ENCODE measurements at places on chromosomes 6 and 20.
A peak's percentile ranks its signal among the peaks of the same experiment; 100 is the strongest.

DNA sequence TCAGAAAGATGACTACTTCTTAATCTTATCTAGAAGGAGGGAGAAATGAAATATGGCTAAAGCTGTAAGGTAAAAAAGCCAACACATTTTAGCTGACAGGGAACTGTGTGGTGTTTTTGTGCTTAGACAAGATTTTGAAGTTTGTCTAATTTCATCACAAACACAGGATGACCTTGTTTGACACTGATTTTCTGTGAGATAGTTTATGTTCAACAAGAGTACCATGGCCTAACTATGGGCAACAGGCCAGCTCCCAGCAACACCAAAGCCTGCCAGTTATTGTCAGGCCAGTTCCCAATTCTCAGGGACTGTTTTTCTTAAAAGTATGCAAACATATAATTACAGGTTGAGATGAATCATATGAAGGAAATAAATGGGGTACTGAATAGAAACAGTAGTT is 5.5 kb upstream of the ABCF1 start:
- DNase-seq: no peak

- DNase-seq: peak; percentile 76
Observed at GRCh38 chr20:35600993-35601973, 14.3 kb upstream of the SPAG4 start.

DNA sequence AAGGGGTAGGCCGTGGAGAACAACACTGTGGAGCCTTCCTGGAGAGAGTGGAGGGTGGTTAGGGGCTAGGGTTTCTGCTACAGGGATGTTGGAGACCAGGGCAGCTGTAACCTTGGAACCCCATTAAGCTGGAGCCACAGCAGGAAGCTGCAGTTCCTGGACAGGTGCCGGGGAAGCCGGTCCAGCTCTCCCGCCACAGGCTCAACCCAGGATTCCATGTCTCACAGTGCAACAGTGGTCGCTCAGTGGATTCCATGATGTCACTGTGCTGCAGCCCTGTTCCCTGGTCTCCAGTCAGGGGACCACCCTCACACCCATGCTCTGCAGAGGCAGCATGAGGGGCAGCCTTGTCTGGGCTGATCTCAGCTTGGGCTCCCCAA is 264.6 kb upstream of the CDYL start:
- DNase-seq: no peak

DNA sequence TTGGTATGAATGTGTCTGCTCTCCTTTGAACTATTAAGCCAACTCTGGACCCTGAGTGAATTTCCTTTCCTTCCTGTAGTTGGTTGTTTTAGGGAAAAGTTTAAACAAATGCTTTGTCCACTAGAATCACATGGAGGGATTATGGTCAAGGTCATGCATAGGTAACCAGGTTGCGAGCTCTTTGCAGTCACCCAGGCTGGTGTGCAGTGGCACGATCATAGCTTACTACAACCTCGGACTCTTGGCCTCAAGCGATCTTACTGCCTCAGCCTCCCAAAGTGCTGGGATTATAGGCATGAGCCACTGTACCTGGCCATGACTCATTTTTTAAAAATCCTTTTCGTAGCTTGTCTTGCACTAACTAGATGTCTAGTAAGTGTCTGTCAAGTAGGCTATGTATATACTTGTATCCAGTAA is 88.0 kb upstream of the SOX4 start:
- no peak for DNase-seq

- DNase-seq: no peak
Observed at GRCh38 chr20:2952766-2953165, 79.5 kb downstream of the PTPRA start.

DNA sequence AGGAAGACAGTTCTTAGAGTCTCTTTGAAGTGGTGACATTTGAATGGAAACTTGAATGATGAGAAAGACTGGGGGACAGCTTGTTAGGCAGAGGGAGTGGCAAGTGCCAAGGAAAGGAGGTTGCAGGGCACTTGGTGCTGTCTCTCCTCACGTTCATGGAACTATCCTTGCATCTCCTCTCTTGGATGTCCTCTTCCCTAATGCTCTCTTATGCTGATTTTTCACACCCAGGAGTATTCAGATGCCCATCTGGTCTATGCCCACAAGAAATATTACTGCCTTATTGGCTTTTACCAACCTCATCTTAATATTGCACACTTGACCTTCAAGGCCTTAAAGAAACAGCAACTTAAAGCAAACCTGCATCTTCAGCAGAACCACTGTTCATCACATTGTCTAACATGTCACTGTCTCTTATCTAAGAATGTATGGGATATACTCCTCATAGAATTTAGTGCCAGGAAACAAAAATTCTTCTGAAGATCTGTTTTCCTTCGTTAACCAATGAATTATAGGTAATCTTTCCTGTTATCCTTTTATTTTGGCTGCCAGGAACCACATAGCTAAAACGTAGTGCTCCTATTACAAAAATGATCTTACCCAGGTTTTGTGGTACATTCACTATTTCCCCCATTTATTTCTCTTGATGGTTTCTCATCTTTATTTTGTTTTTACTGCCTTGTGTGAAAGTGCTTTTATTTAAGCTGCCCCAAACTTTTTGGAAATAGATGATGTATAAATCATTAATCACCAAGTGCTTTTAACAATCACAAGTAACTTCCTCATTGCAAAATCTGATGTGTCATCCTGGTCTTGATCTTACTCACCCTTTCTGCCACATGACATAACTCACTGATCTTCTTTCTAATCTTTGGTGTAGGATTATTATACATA is 12.8 kb downstream of the RGS17 start:
- DNase-seq: no peak

- no peak for DNase-seq
Observed at GRCh38 chr20:57426271-57426689, 35.1 kb downstream of the RBM38 start.

DNA sequence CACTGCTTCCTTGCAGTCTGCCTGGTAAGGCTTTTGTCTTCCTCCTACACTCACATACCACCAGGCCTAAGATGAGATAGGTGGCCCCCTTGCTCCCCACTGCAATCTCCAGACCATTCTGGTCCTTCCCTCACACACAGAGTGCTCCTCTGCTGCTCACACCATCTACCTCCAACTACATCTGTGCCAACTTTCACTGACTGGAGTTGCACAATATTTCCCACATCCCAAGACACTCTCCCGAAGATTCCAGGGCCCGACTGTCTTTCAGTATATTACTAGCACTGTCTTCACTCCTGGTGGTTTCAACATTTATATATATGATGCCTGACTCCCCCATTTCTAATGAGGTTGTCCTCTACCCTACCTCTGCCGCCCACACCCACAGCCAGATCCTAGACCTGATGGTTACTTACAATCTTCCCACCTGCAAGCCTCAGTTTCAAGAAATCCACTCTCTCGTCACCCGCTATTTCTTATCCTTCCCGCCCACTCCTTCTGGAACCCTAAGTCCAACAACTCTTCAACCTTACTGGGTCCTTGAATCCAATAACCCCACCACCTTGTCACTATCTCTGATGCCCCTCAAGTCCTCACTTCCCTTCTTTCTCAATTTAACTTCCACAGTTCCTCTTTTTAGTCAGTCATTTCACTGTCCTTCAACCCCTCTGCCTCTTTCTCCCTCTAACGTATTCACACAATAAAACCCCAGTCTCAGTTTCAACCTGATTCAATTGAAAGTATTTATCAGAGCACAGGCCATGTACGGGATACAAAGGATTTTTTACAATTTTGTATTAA is 21.6 kb downstream of the RALGAPA2 start:
- DNase-seq: no peak

DNA sequence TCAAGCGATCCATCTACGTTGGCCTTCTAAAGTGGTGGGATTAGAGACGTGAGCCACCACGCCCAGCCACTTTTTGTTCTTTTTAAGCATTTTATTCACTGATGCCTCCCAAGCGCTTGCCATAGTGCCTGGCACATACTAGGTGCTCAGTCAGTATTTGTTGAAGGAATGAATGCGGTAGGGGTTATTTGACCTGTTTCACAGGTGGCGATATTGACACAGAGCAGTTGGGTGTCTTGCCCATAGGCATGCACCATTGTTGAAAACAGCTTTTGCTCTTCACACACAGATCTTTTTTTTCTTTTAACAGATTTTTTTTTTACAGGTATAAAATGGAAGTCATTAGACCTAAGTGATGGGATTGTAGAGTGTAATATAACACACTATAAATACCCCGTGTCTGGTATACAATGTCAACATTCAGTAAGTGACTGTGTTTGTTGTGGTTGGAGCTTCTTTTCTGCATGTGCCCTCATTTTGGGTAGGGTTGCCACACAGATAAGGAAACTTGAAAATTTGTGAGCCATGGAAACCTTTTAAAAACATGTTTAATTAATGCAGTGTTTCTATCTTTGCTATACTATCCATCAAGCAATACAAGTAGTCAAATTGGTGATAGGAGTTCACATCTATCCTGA is 24.8 kb downstream of the RREB1 start:
- DNase-seq: no peak

DNA sequence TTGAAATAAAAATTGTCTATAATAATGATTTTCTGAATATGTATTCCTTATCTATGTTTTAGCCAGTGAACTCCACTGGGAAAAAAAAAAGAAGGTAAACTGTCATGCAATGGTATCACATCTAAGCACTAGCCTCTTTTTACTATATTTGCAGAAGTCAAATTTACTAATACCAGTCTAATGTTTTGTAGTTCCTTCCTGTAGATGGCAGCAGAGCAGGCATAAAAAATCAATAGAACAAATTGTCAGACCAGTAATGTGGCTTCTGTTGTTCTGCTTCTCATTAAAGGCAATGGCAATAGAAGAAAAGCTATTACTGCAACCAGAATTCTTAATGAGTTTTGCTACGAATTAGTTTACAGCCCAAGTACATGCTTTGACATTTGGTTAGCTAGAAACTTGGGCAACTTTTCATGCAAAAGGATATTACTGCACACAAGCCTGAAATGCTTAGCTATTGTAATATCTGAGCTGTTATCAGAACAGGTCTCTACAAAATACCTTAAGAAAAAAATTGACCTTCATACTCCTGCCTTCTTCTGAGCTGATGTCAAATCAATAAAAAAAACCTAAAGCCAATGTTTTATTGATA is 476.9 kb downstream of the KHDRBS2 start:
- DNase-seq: no peak

- no peak for DNase-seq
Observed at GRCh38 chr6:159959165-159959975, 9.5 kb upstream of the IGF2R start.

GRCh38 chr6:150622941-150623874 is 23.5 kb downstream of the PLEKHG1 start:
- no peak for DNase-seq

DNA sequence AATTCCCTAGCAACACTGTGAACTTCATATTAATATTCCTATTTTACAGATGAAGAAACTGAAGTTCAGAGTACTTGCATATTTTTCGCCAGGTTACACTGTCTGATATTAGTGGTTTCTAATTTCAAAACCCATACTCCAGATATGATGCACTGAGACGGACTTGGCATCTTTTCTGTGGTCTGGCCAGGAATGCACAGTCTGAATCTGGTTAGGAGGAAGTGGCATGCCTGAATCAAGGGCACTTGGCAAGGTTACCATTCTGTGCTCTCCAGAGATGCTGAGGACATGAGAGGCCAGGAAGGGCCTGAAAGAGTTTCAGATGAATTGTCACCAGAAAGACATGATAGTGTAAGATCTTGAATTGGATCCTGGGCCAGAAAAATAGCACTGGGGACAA is 150.1 kb downstream of the HAO1 start:
- DNase-seq: no peak

DNA sequence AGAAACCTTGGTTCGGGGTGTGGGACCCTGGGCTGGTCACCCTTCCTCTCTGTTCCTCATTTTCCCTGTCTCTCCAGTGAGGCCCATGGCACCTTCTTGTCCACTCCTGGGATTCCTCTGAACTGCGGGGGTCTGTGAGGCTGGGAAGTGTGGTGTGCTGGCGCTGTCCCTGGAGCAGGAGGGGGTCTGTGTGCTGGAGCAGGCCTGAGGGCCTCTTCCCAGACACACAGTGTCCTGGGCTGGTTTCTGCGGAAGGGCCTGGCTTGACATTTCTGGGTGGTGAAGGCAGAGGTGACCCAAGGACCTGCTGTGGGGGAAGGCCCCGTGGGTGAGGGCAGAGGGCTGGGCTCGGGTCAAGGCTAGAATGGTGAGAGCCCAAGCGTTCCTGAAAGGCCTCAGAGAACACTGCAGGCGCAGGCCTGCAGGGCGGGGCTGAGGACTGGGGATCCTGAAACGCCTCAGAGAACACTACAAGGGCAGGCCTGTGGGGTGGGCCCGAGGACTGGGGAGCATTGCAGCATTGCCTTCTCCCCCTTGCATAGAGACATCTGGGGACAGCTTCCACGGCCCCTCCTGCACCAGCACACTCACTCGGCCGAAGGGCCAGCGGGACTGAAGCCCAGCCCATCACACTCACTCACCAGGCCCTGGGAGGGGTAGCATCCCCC is 10.6 kb upstream of the BAK1 start:
- no peak for DNase-seq

DNA sequence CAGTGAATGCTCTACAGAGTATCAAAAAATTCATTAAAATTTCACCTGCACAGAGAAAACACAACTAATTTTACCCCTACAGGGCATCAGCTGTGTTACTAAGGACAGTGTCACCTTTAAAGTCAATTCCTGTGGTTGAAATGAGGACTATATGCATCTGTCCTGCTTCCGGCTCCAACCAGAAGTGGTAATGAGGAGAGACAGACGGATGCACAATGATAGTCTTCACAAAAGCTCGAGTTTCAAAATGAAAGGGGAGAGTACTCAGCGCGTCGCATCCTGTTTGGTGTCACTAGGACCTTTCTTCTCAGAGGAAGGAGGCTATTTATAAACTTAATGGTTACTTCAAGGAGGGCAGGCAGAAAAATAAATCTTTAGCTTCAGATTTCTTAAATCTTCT is 86.5 kb downstream of the LYRM4 start:
- DNase-seq: peak; percentile 49

GRCh38 chr20:54598352-54598751 is 123.0 kb downstream of the DOK5 start:
- no peak for DNase-seq

DNA sequence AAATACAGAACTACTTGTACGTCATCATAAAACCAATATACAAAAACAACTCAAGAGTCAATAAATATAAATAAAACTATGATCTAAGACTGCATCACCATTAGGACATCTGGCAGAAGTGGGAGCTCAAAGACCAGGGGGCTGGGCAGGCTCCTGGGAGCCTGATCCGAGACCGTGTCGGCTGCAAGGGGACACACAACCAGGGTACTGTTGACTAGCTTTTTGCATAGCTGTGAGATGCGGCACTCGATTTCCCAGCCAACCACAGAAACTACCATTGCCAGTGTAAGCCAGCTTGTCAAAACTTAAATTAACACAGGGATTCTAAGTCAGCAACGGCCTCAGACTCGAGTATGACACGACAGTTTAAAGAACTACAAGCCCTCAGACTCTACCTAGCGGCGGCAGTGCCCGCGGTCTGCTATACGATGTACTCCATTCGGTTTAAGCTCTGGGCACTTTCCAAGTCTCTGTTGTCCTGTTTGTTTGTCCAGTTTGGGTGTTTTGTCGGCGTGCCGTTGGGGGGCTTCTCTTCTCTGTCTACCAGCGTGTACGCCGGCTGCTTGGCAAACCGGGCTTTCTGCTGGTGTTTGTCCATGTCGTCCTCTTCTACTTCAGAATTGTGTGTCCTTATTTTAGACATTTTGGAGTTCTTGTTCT is 34.6 kb downstream of the JAG1 start:
- no peak for DNase-seq

GRCh38 chr6:37555040-37555781 is 55.5 kb upstream of the CCDC167 start:
- no peak for DNase-seq

All from activated naive CD8-positive, alpha-beta T cell treated with anti-CD3 and anti-CD28 coated beads, Interleukin-2, amount 50 U/mL, for 24 hours (primary cell).